ENCODE measurements at places on chromosomes 16 and 17.

DNA sequence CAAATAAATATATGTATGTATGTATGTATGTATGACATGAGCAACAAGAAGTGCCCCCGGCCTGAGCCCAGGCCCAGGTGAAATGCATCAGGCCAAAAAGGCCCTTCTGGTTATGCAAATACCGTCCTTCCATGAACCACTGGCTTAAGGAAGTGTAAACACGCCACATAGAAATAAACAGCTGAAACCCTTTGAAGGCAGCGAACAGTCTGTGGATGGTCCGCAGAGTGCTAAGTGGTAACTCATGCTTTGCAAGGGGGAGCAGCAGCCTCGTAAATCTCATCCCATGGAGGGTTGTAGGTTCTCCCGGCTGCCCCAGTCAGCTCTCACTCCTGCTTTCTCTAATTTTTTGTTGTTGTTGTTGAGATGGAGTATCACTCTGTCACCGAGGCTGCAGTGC, 36.7 kb downstream of the COTL1 start:
- DNase-seq: no peak

- DNase-seq: no peak
Observed at GRCh38 chr17:44940317-44940716, 7.3 kb downstream of the KIF18B start.

- no peak for DNase-seq
Observed at GRCh38 chr17:21677911-21678310, 14.4 kb upstream of the KCNJ18 start.

- DNase-seq: no peak
Observed at GRCh38 chr16:3595110-3595486, 16.3 kb downstream of the SLX4 start.

DNA sequence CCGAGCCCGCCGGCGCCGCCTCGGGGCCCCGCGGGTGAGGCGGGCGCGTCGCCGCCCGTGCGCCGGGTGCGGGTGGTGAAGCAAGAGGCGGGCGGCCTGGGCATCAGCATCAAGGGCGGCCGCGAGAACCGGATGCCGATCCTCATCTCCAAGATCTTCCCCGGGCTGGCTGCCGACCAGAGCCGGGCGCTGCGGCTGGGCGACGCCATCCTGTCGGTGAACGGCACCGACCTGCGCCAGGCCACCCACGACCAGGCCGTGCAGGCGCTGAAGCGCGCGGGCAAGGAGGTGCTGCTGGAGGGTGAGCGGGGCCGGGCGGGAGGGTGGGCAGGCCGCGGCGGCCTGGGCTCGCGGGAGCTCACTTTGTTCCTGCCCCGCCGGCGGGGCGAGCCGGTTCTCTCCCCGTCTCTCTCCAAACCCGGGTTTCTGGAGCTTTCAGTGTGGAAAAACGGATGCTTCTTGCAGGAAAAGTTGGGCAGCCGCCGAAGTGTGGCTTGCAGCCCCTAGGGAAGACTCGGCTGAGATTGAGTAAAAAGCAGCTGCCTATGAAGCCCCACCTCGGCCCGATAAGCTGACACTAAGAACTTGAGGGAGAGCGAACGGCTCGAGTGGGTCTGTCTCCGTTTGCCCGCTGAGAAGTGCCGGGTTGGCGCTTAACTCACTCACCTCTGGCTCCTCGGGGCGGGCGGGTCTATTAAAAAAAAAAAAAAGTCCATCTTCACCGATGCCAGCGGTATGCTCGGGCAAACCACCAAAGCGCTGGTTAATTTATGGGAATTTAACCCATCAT, 677 bp downstream of the SNTB2 start:
- DNase-seq: peak; percentile 45

DNA sequence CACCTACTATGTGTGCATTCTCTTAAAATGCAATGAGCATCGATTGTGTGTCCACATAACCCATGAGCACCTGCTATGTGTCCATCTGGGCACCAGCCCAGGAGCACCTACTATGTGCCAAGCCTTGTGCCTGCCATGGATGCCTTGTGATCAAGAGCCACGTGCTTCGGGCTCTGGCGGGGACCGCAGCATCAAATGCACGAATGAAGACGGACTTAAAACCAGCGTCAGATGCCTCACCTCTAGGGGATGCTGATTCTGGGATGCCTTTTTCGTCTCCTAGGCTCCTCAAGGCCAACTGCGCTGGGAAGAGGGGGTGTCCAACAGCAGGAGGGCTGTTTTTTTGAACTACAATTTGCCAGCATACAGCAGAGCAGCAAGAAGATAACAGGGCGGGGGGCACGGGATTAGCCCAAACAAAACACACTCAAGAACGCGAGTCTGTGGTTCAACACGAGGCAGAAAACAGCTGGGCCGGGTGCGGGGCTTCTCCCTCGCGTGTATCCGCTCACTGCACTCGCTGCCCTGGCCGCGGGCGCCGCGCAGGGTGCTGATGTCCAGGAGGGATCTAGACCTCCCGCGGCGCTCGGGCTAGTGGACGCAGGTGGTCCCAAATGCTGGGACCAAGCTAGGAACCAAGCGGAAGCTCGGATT, 1.2 kb upstream of the GLIS2 start:
- no peak for DNase-seq

GRCh38 chr16:53991754-53992378, 287.9 kb downstream of the FTO start:
- DNase-seq: no peak

DNA sequence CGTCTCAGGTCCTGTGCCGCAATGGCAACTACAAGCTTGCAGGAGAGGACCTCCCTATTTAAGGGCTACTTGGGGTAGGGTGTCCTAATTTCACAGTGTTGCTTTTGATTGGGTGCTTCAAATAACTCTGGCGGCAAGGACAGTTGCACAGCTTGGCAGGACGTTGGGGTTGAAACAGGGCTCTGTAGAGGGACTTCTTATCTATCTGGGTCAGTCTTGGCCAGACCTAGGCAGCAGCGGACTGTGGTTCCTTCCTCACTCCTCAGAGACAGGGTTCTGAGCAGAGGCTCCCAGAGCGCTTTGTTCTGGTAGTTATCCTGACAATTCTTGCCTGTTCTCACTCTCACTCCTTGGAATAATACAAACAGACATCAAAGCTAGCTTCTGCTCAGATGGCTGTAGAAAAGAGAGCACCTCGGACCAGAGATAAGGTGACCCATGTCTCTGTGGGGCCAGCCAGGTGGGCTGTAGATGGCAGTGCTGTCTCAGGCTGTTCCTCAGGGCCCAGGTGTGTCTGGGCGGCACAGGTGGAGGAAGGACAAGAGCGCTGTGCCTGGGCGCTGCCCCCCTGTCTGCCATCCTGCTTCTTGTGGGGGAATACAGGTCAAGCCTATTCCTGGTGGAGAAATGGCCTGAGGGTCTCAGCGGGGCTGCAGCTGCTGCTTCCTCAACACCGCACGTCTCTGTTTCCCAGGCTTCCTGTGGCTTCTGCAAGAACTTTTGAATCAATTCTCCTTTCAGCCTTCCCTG, 61.0 kb downstream of the PLD6 start:
- peak; percentile 27 for DNase-seq

DNA sequence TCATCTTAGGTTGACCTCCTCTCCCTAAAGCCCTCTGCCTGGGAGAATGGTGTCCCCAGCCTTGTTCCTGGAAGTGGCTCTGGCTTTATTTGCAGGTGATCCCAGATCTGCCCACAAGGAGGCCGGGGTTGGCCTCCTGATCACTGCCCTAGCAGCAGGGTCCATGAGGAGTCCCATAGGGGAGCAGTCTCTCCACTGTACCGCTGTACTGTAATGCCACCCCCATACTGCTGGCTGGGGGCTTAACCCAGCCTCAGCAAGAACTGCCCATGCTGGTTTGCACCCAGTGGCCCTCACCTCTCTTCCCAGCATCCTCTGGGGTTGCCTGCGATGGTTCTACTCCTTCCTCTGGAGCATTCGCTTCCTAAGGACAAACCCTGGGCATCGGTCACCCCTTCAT, 39.1 kb downstream of the PSME3IP1 start:
- DNase-seq: no peak

DNA sequence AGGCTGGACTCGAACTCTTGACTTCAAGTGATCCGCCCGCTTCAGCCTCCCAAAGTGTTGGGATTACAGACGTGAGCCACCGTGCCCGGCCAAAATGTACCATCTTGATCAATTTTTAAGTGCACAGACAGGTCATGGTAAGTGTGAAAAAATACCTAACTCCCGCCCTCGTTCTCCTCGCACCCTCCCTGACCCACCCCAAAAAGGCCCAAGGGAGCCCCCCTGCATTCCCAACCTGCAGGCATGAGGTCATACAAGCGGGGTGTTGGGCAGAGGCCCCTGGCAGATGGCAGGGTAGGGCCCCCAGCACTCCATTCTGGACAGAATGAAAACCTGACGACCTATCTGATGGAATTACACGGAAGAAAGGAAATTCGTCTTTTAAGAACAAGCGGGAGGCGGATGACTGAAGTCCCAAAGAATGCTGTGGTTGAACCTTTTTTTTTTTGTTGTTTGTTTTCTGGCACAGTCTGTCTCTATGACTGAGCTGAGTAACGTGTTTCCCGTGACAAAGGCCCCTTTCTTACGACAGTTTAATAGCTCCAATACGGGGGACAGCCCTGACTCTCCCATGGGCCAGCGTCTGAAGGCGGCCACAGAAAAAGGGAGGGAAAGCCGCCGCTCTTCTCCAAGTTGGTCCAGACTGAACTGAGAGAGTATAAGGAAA, 376.4 kb downstream of the SLC39A11 start:
- DNase-seq: no peak

All from CMK (cell line).